ENCODE measurements at places on chromosomes 3 and 15. TPM values are rescaled to one million over a fixed set of nuclear protein-coding genes. Genes with fewer than 3 reads are reported as not detected.
A peak's percentile ranks its signal among the peaks of the same experiment; 100 is the strongest.

SLC12A1 gene
- 0.39 TPM for total RNA-seq

SKOR1 gene
- 0.11 TPM for total RNA-seq

CYP11A1 gene
- total RNA-seq: 3.4 TPM

GOLGA8K gene
- 1.2 TPM for total RNA-seq

SMCO1 gene
- total RNA-seq: not detected

SLC6A11 gene
- 1.5 TPM for total RNA-seq

LDHAL6B gene
- total RNA-seq: not detected

GRCh38 chr3:141625506-141625905 is 112.6 kb upstream of the RNF7 start:
- H3K27ac ChIP-seq: no peak overlapping the region
- DNase-seq: no peak
- H3K4me1 ChIP-seq: peaks cover 5% of the 10 kb centered on the region

GRCh38 chr15:66912441-66912840 is 153.0 kb upstream of the SMAD3 start:
- peaks cover under 1% of the 10 kb centered on the region for H3K4me1 ChIP-seq
- H3K27me3 ChIP-seq: peaks cover 9% of the 10 kb centered on the region
- H3K36me3 ChIP-seq: peaks cover 6% of the 10 kb centered on the region
- DNase-seq: no peak

DNA sequence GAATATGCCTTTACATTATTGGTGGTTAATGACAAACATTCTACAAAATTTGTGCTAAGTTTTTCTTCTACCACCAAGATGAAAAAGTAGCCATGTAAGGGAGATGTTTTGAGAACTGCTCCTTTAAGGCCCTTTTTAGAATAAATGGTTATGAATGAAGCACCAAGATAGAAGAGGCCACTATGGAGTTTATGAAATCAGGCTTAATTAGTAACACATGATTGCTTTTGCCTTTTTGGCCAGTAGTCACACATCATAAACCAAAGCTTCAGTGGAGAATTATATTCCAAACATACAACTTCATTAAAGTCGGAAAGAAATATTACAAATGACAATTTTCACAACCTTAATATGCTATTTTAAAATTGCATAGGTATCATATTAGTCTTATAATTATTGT is 331.7 kb downstream of the RBMS3 start:
- no peak overlapping the region for H3K4me3 ChIP-seq
- no peak overlapping the region for H3K27ac ChIP-seq

GRCh38 chr3:122416966-122417365 is 1.1 kb upstream of the WDR5B start:
- H3K4me3 ChIP-seq: peak overlapping the region; percentile 95
- DNase-seq: no peak
- H3K4me1 ChIP-seq: peaks cover 19% of the 10 kb centered on the region
- H3K36me3 ChIP-seq: peaks cover 3% of the 10 kb centered on the region

- H3K27me3 ChIP-seq: peaks cover 7% of the 10 kb centered on the region
- peaks cover 15% of the 10 kb centered on the region for H3K4me1 ChIP-seq
- no peak for DNase-seq
- H3K27ac ChIP-seq: no peak overlapping the region
- H3K36me3 ChIP-seq: no peaks in the 10 kb centered on the region
Measured at GRCh38 chr3:79765911-79766310, 1.9 kb downstream of the ROBO1 start.

- H3K27me3 ChIP-seq: no peaks in the 10 kb centered on the region
- H3K27ac ChIP-seq: peak overlapping the region; percentile 31
- DNase-seq: no peak
- peaks cover 19% of the 10 kb centered on the region for H3K4me1 ChIP-seq
- H3K4me3 ChIP-seq: no peak overlapping the region
- H3K36me3 ChIP-seq: peaks cover 11% of the 10 kb centered on the region
Measured at GRCh38 chr3:184347321-184348056, 10.1 kb downstream of the FAM131A start.

DNA sequence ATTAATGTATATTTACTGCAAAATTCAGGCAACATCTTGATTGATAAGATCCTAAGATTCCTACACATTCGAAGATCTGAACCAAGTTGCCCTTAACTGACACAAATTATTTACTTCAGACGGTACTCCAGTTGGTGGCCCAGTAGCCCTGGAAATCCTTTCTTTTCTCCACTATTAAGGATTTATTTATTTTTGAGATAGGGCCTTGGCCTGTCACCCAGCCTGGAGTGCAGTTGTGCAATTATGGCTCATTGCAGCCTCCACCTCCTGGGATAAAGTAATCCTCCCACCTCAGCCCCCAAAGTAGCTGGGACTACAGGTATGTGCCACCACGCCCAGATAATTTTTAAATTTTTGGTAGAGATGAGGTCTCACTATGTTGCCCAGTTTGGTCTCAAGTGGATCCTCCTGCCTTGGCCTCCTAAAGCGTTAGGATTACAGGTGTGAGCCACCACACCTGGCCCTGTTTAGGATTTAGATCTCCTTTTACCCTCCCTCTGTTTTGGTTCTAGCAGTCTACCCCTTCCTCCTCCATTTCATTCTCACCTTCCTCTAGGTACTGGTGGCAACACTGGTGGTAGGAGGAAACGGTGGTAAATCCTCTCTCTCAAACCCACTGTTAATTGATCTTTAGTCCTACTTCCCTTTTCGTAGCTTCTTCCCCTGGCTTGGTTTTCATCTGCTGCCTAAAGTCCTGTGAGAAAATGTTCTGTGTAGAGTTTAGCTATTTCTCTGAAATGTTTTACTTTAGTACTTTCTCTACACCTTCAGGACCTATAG is 12.7 kb upstream of the ZNF609 start:
- H3K4me3 ChIP-seq: no peak overlapping the region
- H3K4me1 ChIP-seq: no peaks in the 10 kb centered on the region
- no peak for DNase-seq
- no peaks in the 10 kb centered on the region for H3K27me3 ChIP-seq
- H3K27ac ChIP-seq: no peak overlapping the region

GRCh38 chr3:9211155-9211950 is 38.1 kb downstream of the SRGAP3 start:
- no peaks in the 10 kb centered on the region for H3K27me3 ChIP-seq
- H3K27ac ChIP-seq: no peak overlapping the region
- peaks cover 7% of the 10 kb centered on the region for H3K4me1 ChIP-seq
- no peaks in the 10 kb centered on the region for H3K36me3 ChIP-seq
- H3K4me3 ChIP-seq: no peak overlapping the region

DNA sequence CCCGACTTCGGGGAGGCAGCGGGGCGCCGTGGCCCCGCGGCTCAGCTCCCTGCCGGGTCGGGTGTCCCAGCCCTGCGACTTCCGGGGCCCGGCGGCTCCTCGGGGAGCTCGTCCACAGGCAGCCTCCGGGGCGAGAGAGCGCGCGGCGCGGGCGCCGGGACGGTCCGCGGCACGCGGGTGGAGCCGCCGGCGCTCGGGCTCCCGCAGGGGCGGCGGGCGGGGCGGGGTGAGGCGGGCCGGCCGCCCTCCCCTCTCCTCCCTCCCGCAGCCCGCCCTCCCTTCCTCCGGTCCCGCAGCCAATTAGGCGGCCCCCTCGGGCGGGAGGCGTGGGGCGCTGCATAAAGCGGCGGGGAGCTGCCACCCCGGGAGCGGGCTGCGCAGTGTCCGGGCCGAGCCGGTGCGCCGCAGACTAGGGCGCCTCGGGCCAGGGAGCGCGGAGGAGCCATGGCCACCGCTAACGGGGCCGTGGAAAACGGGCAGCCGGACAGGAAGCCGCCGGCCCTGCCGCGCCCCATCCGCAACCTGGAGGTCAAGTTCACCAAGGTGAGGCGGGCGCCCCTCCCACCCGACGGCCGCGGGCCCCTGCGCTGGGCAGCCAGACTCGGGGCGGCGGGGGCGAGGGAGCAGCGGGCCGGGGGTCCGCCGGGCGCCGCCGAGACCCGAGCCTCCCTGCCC is at the start of gene ALDH1A3:
Gene ALDH1A3, plus strand, starts transcription at position 368 of the 675 bp plus-strand sequence. Its CDS starts 77 bp downstream, at position 445.
- peak within 1 kb of the TSS; percentile 89 for H3K4me3 ChIP-seq
- peak; percentile 48 for DNase-seq
- no peaks in the 10 kb centered on the region for H3K36me3 ChIP-seq

- DNase-seq: peak; percentile 35
- peaks cover 55% of the 10 kb centered on the region for H3K4me1 ChIP-seq
- no peaks in the 10 kb centered on the region for H3K36me3 ChIP-seq
- no peak overlapping the region for H3K4me3 ChIP-seq
- H3K27me3 ChIP-seq: peaks cover 15% of the 10 kb centered on the region
- no peak overlapping the region for H3K27ac ChIP-seq
Measured at GRCh38 chr15:73389539-73389938, 20.8 kb upstream of the HCN4 start.

- no peak overlapping the region for H3K4me3 ChIP-seq
- H3K4me1 ChIP-seq: no peaks in the 10 kb centered on the region
- no peaks in the 10 kb centered on the region for H3K36me3 ChIP-seq
- peaks cover 15% of the 10 kb centered on the region for H3K27me3 ChIP-seq
- DNase-seq: no peak
Measured at GRCh38 chr3:48217449-48217848, 5.8 kb upstream of the CAMP start.

DNA sequence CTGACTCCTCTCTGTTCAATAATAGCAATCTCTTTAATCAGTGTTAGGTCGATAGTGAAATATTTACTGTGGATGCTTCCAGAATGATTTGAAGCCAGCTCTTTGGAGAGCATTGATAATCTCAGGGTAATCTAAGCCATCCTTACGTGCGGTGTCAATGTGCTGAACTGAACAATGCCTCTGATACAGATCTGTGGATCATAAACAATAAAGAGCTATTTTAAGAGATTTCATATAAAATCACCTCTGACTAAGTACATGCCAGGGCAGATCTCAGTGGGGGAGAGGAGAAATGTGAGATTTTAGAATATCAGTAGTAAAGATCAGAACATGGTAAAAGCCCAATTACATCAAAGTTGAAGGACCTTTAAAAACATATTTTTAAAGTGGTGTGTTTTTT is 319.3 kb upstream of the GBE1 start:
- peak overlapping the region; percentile 58 for H3K27ac ChIP-seq
- H3K4me1 ChIP-seq: peaks cover 29% of the 10 kb centered on the region
- H3K36me3 ChIP-seq: no peaks in the 10 kb centered on the region
- H3K4me3 ChIP-seq: no peak overlapping the region

DNA sequence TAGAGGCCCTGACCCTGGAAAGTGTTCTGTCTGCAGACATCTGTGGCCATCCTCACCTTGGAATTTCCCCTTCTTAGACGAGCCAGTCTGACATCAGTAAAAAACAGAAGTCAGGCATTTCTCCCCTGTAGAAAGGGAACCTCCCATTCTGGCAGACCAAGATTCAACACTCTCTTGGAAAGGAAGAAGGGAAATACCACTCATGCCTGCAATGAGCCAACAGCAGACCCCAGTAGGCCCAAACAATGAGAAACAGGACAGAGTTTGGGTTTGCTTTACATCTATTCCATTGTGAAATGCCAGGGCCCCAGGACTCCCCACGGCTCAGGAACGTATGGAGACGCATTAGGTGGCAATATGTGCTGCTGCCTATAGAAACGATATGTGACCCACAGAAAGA is 264.0 kb upstream of the NSMCE3 start:
- peaks cover 45% of the 10 kb centered on the region for H3K4me1 ChIP-seq
- peak; percentile 26 for DNase-seq

DNA sequence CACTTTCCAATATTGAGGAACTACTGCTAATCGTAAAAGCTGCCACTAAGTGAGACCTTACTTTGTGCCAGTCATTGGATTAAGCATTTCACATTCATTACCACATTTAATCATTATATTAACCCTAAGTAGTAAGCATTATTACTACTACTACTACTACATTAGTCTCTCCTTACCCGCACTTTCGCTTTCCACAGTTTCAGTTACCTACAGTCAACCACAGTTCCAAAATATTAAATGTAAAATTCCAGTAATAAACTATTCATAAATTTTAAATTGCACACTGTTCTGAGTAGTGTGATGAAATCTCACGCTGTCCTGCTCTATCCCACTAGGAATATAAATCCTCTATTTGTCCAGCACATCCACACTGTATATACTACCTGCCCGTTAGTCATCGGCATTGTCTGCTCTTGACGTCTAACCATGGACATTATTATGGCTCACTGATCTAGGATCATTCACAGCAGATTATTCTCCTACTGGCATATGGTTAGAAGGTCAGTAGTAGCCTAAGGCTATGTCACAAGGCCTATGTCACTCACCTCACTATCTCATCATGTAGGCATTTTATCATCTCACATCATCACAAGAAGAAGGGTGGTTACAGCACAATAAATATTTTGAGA is 121.1 kb downstream of the GSK3B start:
- no peaks in the 10 kb centered on the region for H3K36me3 ChIP-seq
- H3K27ac ChIP-seq: no peak overlapping the region
- H3K4me3 ChIP-seq: no peak overlapping the region
- no peaks in the 10 kb centered on the region for H3K27me3 ChIP-seq
- DNase-seq: no peak
- H3K4me1 ChIP-seq: no peaks in the 10 kb centered on the region

Data from WTC11 (cell line).